Right atrium auricular region (tissue), 2 donors: ENCODE measurements at places on chromosomes 5 and 9. TPM values are rescaled to one million over a fixed set of nuclear protein-coding genes. Genes with fewer than 3 reads are reported as not detected.
A peak's percentile ranks its signal among the peaks of the same experiment; 100 is the strongest.

DNA sequence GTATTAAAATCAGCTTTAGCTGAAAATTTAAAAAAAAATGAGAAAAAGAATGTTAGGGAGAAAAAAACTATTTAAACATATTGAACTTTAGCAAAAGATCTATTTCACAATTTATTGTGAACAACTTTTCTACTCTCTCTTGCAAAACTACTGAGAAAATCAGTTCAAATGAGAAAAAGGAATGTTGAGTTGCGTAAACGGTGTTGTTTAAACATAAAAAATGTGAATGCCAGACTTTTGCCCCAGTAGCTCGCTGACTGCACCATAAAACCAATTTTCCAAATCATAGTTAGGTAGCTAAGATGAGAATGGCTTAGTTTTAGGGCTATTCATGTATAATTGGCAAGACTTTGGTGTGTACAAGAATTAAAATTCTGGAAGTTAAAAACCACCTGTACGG is 13.4 kb upstream of the RAD23B start:
- DNase-seq: no peak

DNA sequence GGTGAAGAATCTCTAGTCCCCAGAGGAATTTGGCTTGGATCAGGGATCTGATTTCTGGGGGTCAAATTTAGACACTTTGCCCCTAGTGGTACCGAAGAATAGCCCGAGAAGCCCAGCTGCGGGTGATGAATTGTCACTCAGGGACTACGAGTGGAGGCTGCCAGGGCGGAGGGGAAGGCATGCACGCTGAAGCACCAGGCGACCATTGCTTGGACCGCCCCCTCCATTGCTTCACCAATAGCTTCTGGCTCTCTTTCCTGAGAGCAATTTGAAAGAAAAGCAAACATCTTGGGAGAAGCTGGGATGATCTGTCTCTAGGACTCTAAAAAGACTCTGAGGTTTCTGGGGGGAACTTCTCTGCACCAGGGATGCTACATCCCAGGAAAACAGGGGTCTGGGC is 137.6 kb downstream of the CRB2 start:
- no peak for DNase-seq

GRCh38 chr5:62538017-62538942 is 40.3 kb upstream of the LRRC70 start:
- DNase-seq: no peak

DNA sequence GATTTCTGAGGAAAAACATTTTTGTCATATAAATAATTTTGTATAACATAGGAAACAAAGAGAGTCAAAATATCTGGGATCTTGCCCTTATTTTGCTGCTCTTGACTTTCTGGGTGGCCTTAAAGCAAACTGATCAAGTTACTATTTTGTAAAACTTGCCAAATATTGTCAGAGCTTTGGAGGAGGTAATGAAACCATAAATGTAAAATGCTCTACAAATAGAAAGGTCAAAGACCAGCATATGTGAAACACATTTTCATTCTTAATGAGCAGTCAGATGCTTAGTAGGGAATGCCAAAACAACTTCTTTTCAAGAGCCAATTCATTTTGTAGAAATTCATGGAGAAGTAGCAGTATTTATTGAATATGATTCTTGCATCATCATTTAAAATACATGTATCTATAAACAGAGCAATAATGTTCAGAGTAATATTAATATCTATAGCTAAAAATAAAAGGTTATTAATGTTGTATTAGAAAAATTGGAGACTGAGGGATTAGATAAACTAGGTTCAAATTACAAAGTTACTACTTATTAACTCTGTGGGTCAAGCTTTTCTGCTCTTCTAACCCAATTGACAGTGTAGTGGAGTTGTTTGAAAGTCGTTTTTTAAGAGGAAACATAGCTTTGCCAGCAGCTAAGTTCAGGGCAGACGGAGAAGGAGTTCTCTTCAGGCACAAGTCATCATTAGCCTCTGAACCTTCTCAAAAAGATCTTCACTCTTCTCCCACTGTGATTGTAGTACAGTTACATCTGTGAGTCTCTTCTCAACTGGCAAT is 2053.1 kb downstream of the EFNA5 start:
- no peak for DNase-seq

- DNase-seq: no peak
Observed at GRCh38 chr9:123420592-123421111, 64.7 kb downstream of the CRB2 start.

GRCh38 chr9:112348257-112349007 is 15.0 kb upstream of the PTBP3 start:
- DNase-seq: peak; percentile 83

DNA sequence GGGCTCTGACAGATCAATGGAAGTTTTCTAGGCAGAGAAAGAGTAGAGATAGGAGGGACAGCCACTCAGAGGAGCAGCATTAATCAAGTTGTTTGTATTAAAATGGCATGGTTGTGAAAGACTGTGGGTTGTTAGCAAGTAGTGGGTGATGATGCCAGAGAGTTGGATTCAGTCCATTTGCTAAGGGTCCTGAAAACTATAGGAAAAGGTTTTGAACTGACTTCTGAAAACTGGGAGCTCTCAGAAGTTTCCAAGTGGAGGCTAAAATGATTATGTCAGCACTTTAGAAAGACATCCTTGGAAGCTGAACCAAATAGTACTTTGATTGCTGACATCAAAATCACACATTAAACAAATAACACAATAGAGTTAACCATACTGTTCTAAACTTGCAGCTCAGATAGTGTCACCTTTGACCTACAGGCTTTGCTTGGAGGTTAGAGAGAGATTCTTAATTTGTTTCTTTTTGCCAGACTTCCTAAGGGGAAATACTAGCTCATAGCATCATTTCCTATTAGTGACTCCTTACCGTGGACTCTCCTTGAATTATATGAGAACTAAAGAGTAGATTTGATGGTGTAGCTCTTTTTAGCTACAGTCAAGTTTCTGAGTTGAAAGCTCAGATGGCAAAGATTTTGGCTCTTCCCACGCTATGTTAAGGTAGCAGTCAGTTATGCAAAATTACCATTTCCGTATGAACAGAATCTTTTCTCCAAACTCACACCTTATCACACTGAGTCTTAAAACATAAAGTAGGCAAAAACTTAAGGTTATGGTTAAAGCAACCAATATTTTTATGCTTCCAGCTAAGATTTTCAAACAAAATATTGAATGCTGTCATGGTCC is 277.1 kb downstream of the NR3C1 start:
- no peak for DNase-seq

- DNase-seq: no peak
Observed at GRCh38 chr5:90911169-90911568, 352.6 kb downstream of the ADGRV1 start.

- DNase-seq: no peak
Observed at GRCh38 chr9:17453751-17454150, 125.1 kb upstream of the SH3GL2 start.

DNA sequence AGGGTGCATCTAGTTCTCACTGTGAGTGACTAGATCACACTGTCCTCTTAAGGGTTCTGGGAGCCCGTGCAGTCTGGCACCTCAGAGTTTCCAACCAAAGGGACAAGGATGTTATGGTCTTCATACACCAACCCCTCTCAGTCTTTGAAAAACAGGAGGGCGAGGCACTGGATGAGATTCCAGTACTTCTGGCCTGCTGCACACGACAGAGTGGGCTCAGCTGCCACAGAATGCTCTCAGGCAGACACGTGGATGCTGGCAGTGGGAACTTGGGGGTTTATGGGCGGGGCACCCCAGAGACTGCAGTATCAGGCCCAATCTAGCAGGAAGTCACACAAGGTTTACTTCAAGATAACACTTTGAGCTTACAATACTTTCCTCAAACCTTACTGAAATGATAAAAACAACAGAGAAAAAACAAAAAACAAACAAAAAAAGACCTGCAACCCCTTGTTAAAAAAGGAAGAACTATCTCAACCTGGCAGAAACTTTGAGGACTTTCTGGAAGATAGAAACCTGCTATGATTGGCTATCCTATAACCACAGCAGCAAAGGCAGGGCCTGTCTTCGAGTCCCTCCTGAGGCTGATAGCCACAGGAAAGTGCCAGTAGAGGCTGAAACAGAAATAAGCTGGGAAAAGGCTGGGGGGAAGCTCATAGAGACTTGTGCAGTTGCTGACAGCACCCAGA is 28.3 kb upstream of the TGFBR1 start:
- no peak for DNase-seq

- DNase-seq: no peak
Observed at GRCh38 chr5:124812771-124813358, 66.4 kb upstream of the ZNF608 start.

DNA sequence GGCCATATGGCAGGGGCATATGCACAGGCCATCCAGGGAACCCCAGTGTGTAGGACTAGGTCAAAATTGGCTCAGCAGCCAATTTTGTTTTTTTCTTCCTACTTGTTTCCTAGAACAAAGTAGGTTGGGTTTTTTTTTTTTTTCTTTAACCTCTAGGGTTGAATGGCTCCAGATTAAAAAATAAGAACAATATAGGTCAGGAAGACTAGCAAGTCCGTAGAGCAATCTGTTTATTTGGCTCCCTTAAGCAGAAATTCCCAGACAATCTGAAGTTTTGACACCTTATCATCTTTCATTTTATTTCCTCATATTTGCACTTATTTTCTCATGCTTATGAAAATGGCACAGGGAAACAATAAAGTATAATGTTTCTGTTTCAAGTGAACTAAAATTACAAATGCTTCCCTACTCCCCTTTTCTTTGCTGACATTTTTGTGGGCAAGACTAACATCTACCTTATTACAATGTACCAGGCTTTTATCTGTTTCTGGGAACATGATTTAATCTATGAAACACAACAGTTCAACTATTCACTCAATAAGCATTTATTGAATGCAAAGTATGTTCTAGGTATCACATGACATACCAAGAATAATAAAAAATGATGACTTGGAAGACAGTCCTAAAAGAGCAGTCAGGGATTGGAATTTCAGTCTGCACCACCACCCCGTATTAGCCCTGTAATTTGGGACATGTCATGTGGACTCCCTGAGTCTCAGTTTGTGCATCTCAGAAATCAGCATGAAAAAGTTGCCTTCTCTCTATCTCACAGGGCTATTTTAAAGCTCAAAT is 30.5 kb downstream of the TLR4 start:
- DNase-seq: no peak

GRCh38 chr5:139462586-139463276 is at the start of gene ECSCR:
Gene ECSCR (minus strand): TSS chr5:139462743. CDS start chr5:139462670, 73 bp downstream.
- no peak for DNase-seq

- no peak for DNase-seq
Observed at GRCh38 chr5:143086908-143087637, 316.4 kb downstream of the NR3C1 start.

DNA sequence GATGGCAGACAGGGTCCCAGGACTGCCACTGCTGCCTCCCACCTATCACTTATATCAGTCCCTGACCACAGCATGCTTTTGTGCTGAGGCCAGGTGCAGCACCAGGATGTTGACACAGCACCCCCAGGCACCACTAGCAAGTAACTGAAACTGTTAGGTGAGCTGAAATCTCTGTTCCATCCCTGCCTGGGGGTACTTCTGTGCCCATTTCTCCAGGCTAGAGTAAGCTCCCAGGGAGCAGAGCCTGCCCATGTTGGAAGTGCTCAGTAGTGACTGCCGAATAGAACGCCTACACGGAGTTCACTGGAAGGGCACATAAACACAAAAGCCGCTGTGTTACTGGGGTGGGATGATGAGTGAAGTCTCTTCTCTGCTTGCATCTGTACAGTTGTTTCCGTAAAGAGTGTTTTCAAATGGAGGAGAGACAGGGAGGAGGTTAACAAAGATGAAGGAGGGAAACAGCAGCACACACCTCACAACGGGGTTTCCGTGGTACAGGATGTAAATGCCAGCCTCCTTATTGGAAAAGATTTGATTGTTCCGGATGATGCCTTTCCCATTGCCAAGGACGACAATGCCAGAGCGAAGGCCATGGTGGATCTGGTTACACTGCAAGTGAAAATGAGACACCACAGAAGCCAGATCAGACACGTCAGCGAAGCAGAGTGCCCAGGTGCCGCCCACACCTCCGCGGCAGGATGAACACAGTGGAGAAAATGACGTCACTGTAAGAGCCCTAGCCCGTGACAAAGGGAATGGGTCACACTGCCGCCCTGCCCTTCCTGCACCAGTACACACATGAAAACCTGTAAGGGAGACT is 43.1 kb downstream of the POLR1E start:
- DNase-seq: no peak

GRCh38 chr9:35844628-35845270 is 15.7 kb downstream of the TMEM8B start:
- peak; percentile 68 for DNase-seq

DNA sequence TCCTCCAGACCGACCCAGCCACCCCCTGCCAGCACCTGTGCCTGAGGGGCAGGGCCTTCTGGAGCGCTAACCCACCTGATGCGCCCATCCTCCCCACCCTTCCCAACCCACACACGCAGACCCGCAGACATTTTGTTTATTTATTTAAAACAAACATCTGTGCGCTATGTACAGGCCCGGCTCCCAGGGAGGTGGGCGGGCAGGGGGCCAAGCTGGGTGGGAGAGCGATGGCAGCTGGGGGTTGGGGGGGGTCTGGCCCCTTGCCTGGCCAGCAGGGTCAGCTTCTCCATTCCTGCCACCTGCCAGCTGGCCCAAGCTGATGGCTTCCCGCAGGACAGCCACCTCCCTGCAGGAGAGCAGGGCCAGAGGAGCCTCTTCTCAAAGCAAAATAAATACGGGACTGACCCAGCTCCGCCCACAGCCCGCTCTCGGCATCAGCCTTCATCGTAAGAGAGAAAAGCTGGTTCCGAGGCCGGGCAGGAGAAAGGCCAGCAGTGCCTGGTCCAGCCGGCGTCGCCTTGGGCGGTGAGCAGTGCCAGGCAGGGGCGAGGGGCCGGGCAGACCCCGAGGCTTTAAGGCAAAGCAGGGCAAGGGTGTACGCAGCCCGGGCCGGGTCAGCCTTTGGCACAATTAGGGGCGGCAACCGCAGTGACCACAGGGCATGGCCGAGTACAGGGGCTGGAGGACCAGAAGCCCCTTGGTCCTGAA is 10.9 kb upstream of the CLIC3 start:
- no peak for DNase-seq

NFIB gene
- total RNA-seq: 74.4 TPM

GPR151 gene
- not detected for total RNA-seq

SPEF2 gene
- 2.0 TPM for total RNA-seq

P4HA2 gene
- 65.4 TPM for total RNA-seq

CDH18 gene
- not detected for total RNA-seq
